ENCODE measurements at places on chromosomes 1 and 21. TPM values are rescaled to one million over a fixed set of nuclear protein-coding genes. Genes with fewer than 3 reads are reported as not detected.

DNA sequence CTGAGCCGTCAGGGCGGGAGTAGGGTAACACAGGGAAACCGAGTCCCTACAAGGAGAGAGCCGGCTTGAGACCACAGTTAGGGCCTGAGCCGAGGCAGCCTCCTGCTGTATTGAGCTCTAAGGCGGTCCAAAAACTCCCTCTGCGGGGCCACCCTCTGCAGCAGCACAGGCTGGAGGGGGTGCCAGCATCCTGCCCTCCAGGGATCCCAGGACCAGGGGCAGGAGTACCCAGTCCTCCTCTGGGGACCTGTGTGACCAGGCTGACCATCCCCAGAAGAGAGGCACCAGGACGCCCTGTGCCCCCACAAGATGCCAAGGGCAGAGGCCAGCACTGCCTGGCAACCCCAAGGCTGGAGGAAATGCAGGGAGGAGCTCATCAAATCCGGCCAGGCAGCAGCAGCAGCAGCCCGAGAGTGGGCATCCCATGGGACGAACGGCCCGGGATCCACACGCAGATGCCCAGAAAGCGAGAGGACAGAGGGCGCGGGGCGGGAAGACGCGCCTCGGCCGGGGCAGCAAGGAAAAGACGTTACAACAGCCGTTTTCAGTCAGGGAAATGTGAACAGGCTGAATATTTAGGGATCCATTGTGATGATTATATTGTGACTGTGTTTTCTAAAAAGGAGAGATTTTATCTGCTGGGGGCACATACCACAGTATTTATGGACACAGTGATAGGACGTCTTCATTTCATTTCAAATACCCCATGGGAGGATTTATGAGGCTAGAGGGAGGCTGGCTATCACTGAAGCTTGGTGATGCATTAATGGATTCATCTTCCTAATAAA lies 57.1 kb upstream of the COL18A1 start:
- DNase-seq, result no peak
- H3K4me3 ChIP-seq, result no peak overlapping the region
- H3K27me3 ChIP-seq, result no peaks in the 10 kb centered on the region
- no peak overlapping the region for H3K27ac ChIP-seq
- no peaks in the 10 kb centered on the region for H3K36me3 ChIP-seq

GRCh38 chr1:53485478-53486394 lies 26.5 kb downstream of the DMRTB1 start:
- no peaks in the 10 kb centered on the region for H3K36me3 ChIP-seq
- H3K4me3 ChIP-seq, result no peak overlapping the region
- no peak overlapping the region for H3K27ac ChIP-seq
- DNase-seq, result peak; percentile 39

DNA sequence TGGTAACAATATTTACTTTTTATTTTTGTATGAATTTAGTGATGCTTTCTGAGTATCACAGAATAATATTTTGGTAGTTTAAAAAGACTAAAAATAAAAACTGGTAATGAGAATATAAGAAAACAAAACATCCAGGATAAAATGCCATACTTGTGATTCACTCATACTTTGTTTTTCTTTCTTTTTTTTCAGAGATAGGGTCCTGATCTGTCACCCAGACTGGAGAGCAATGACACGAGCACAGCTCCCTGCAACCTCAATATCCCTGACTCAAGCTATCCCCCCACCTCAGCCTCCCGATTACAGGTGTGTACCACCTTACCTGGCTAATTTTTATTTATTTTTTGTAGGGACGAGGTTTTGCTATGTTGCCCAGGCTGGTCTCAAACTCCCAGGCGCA lies 64.2 kb upstream of the ADAM30 start:
- no peak overlapping the region for H3K4me3 ChIP-seq
- no peaks in the 10 kb centered on the region for H3K4me1 ChIP-seq
- H3K27me3 ChIP-seq, result no peaks in the 10 kb centered on the region
- no peak for DNase-seq
- H3K36me3 ChIP-seq, result peaks cover 15% of the 10 kb centered on the region
- H3K27ac ChIP-seq, result no peak overlapping the region

Gene SLC16A4
- total RNA-seq, result 0.90 TPM

DNA sequence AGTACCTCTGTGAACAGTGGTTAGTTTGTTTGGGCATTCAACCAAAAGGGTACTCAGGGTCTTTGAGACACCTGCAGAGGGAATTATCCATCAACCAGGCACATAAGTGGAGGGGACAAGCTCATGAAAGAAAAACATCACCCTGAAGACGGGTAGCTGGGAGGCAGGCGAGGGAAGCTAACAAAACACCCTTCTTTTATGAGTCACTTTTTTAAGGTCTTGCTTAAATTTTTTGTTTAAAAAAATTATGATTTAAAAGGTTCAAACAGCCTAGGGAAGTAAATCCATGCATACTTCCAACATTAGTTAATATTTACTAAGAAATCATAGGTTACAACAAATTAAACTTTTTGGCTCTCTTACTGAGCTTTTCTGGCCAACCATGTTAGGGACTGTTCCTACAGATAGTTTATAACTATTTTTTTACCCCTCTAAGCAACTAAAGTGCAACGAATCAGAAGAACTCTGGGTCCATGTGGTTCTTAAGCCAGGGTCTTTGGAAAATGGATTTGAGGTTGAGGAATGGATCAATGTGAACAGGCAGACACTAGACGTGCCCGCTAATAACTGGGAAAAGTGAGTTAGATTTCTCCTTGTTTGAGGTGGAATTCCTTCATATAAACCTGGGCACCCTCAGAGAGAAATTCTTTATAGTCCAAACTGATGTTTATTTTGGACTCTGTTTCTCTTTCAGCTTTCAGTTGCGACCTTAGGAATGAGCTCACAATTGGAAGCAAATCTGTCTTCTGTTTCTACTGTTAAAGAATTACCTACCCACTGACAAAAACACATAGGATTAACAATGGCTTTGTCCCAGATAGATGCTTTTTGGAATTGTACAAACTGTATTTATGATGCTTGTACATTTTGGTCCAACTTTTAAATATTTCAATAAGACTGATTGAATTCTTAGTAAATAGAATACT lies 123.0 kb downstream of the LYPLAL1 start:
- DNase-seq, result no peak
- no peaks in the 10 kb centered on the region for H3K27me3 ChIP-seq
- H3K4me3 ChIP-seq, result no peak overlapping the region
- H3K36me3 ChIP-seq, result no peaks in the 10 kb centered on the region
- no peak overlapping the region for H3K27ac ChIP-seq
- H3K4me1 ChIP-seq, result no peaks in the 10 kb centered on the region

GRCh38 chr21:42426424-42426823 lies 22.7 kb downstream of the UBASH3A start:
- no peaks in the 10 kb centered on the region for H3K27me3 ChIP-seq
- H3K27ac ChIP-seq, result peak overlapping the region; percentile 71
- H3K4me3 ChIP-seq, result no peak overlapping the region
- no peak for DNase-seq
- H3K36me3 ChIP-seq, result peaks cover 68% of the 10 kb centered on the region
- peaks cover 71% of the 10 kb centered on the region for H3K4me1 ChIP-seq

DNA sequence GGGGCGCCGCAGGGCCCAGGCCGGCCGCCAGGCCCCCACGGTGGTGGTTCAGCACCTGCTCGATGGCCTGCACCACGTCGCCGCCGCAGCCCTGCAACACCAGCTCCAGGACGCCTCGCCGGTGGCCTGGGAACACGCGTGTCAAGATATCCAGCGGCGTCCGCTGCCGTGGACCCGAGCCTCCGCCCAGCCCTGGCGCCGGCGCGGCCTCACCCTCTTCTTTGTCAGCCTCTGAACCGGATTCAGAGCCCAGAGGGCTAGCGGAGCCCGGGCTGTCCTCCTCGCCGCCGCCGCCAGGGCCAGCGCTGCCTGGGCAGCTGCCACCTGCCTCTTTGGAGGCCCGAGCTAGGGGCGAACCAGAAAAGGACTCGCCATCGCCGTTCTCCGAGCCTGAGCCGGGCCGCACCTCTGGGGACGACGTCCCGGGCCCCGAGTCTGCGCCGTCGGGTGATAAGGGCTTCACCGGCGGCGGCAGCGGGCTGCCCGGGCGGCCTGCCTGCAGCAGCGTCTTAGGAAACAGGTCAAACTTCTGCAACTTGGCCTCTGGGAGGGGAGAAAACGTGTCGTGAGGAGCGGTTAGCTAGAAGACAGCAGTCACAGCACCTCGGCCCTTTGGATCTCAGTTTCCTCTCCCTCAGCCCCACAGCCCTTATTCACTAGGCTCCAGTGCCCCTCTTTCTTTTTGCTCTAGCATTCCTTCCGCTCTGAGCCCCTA lies 3.9 kb downstream of the DMRTA2 start:
- no peak overlapping the region for H3K4me3 ChIP-seq
- H3K36me3 ChIP-seq, result no peaks in the 10 kb centered on the region
- no peak overlapping the region for H3K27ac ChIP-seq
- peaks cover 34% of the 10 kb centered on the region for H3K27me3 ChIP-seq
- no peak for DNase-seq

DNA sequence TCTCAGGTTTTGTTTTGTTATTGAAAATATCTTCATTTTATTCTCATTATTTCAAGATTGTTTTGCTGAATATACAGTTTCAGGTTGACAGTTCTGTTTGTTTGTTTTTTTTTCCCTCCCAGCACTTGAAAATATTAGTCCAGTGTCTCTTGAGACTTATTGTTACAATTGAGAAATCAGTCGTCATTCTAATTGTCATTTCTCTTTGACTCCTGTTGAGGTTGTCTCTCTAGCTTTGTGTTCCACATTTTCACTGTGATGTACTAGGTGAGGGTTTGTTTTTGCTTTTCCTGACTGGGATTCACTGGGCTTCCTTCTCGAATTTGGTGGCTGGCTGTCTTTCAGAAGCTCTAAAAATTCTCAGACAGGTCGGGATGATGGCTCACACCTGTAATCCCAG lies 443.2 kb upstream of the VAMP3 start:
- no peaks in the 10 kb centered on the region for H3K27me3 ChIP-seq
- no peak overlapping the region for H3K27ac ChIP-seq
- H3K4me1 ChIP-seq, result no peaks in the 10 kb centered on the region
- DNase-seq, result no peak
- H3K4me3 ChIP-seq, result no peak overlapping the region

Gene SLC1A7
- total RNA-seq, result not detected

- no peak overlapping the region for H3K27ac ChIP-seq
- DNase-seq, result no peak
- H3K36me3 ChIP-seq, result no peaks in the 10 kb centered on the region
- H3K27me3 ChIP-seq, result no peaks in the 10 kb centered on the region
Measured at GRCh38 chr1:52225174-52225573, 83.3 kb downstream of the ZFYVE9 start.

DNA sequence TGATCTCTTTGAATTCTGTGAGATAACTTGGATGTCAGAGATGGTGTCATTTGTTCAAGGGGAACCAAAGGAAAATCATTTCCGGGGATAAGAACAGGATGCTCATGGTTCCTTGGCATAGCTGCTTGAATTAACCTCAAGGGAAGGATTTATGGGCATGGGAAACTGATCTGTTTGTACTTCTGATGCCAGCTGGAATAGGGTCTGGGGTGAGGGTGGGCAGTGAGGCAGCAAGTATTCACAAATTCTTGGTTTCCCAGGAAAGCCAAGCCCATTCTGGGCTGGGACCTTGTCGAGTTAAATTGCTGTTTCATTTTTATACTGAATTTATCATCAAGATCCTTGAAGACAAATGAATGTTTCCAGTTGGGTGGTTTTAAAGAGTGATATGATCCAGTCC lies 14.1 kb downstream of the INTS3 start:
- no peak for DNase-seq
- no peak overlapping the region for H3K27ac ChIP-seq
- H3K4me3 ChIP-seq, result no peak overlapping the region
- no peaks in the 10 kb centered on the region for H3K4me1 ChIP-seq
